GM23248 (cell line): ENCODE measurements at places on chromosomes 7 and 10.

DNA sequence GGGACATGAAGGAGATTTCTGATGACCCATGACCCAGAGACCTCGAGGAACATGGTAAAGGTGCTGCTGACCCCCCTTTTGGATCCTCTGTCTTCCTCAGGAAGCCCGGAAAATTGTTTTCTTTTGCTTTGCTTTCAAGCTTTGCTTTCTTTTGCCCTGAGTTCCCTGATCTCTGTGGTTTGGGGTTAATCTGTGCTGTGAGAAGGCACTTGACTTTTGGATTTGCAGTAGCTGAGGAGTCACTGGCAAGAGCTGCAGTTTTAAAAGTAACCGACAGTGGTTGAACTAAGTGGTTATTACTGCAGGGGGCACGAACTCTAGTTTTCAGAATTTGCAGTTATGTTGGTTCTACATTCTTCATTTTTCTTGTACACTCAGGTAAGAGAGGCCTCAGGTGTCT is 53.0 kb downstream of the PDZD8 start:
- DNase-seq, result no peak

DNA sequence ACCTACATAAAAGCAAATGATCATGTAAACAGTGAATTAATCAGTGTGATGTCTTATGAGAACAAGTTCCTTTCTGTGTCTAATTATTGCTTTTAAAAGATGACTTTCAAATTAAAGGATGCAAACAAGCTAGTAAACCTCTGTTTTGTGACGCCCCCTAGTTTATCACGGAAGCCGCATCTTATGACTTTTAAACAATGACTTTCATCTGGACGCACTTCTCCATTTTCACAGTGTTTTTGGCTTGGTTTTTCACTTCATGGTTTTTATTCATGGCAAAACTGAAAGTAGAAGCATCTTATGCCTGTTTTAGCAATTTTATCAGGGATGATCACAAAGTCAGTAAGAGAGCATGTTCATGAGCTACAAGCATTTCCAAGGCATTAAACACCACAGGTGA is 35.0 kb downstream of the ITGA8 start:
- DNase-seq, result no peak

- DNase-seq, result no peak
Observed at GRCh38 chr7:45644237-45644636, 70.1 kb downstream of the ADCY1 start.

DNA sequence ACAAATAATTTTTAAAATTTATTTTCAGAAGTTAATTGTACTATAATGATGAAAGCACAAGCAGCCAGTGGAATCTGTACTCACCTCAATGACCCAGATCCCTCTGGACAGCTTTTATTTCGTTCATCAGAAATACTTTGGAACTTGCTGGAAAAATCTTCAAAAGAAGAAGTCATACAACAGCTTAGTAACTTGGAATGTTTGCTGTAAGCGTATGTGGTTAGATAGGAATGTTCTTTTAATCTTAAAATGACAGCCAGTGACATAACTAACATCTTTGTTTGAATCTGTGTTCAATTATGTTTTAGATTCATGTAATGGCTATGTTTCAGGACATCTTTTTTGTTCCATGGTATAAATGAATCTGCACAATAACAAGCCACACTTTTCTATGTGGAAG is 26.8 kb downstream of the CFAP69 start:
- peak; percentile 84 for DNase-seq

DNA sequence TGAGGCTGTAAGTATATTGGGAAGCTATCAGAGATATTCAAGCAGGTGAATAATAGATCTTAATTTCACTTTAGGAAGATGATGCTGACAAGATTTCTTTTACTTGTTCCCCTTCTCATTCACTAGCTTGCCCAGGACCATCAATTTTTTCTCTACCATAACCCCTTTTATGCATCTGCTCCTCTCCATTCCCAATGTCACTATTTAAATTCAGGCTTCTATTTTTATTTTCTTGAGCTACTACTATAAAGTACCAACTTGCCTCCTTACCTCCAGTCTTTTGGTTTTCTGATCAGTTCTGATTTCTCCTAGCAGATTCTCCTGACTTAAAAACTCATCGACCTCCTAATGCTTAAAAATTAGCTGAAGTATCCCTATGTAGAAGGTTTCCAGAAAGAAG is 97.7 kb upstream of the SMIM30 start:
- DNase-seq, result no peak

DNA sequence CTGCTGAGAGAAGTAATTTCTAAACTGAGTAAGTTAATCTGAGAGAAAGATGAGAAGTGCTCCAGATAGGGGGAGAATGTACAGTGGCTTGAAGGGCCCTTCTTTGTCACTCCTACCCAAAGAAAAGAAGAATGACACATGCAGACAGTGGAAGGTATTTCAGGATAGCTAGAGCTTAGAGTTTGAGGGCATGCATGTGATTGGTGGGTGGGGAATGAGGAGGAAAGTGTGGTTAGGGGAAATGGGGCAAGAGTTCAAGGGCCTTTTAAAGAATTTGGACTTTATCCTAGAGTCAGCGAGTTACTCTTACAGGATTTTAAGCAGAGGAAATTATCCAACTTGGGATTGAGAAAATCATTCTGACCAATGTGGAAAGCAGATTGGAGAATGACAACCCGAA is 50.0 kb downstream of the ANLN start:
- no peak for DNase-seq

GRCh38 chr7:40297741-40298311 is 163.0 kb downstream of the SUGCT start:
- DNase-seq, result peak; percentile 21

DNA sequence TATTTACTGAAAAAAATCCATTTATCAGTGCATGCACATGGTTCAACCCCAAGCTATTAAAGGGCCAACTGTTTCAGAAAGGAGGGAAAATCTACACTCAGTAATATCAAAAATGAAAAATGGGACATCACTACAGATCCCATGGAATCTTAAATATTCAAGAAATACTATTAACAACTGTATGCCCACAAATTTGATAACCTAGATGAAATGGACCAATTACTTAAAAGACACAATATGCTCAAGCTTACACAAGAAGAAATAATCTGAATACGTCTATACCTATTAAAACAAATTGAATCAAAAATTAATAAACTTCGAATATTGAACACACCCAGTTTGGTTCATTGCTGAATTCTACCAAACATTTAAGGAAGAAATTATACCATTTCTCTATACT is 87.9 kb downstream of the KMT2C start:
- no peak for DNase-seq

GRCh38 chr10:49750546-49750945 is 11.6 kb downstream of the OGDHL start:
- DNase-seq, result no peak

DNA sequence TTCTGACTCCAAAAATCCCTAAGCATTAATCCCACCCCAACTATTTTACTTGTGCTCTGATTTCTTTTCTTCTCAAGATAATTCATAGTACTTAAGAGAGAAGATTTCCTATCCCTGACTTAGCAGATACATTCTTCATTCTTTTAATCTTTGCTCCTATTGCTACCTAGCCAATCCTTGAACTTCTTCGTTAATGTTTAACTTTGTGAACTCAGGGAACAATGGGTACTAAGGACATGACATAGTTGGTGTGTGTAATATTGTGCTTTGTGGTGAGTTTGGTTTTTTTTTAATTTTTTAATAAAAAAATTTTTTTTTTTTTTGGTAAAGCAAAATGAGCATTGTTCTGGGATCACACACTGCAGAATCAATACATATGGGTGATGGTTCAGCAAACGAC is 166.2 kb downstream of the CHCHD3 start:
- no peak for DNase-seq

- DNase-seq, result peak; percentile 13
Observed at GRCh38 chr7:155560982-155561686, 14.8 kb upstream of the CNPY1 start.

GRCh38 chr7:34739651-34740300 is 81.8 kb downstream of the NPSR1 start:
- DNase-seq, result no peak

DNA sequence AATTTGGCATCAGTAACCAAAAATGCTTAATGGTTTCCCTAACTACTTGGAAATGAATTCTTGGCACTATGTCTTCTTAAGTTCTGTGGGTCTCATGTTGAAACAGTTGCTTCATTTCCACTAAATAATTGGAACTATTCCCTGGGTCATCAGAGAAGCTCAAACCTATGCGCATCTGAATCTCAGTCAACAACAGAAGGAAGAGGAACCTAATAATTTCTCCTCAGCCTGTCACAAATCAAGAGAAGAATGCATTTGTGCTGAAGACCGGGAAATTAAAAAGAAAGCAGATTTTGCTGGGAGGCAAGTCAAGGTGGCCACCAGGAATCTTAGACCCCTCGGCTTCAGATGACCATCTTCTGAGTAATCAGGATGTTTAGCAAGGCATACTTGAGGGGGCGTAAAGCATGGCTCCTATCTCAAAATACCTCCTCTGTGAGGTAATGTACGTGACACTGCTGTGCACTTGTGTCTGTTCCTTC is 41.4 kb downstream of the TOMM7 start:
- peak; percentile 87 for DNase-seq

DNA sequence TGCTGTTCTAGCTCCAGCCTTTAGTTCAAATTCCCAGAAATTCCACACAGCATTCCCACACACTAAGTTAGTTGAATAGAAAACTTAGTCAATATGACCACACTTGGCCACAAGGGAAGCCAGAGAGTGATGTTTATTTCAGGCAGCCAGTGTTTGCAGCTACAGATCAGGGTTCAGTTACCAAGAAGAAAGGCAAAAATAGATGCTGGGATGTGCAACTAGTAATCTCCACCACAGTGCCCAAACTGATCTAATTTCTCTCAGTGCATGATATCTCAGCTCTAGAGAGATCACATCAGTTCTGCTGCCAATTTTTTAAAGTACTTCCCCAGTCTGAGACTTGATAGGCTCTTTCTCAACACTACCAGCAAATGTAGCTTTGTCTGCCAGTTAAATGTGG is 17.6 kb downstream of the SLF2 start:
- peak; percentile 16 for DNase-seq

- no peak for DNase-seq
Observed at GRCh38 chr10:24453973-24454372, 245.0 kb downstream of the KIAA1217 start.

GRCh38 chr10:84665883-84666463 is 337.6 kb downstream of the CCSER2 start:
- no peak for DNase-seq

- no peak for DNase-seq
Observed at GRCh38 chr10:124271676-124272075, 147.0 kb downstream of the OAT start.

GRCh38 chr7:73856941-73857340 is 4.0 kb upstream of the TMEM270 start:
- DNase-seq, result no peak

- DNase-seq, result no peak
Observed at GRCh38 chr10:87750817-87751216, 67.2 kb downstream of the ATAD1 start.

DNA sequence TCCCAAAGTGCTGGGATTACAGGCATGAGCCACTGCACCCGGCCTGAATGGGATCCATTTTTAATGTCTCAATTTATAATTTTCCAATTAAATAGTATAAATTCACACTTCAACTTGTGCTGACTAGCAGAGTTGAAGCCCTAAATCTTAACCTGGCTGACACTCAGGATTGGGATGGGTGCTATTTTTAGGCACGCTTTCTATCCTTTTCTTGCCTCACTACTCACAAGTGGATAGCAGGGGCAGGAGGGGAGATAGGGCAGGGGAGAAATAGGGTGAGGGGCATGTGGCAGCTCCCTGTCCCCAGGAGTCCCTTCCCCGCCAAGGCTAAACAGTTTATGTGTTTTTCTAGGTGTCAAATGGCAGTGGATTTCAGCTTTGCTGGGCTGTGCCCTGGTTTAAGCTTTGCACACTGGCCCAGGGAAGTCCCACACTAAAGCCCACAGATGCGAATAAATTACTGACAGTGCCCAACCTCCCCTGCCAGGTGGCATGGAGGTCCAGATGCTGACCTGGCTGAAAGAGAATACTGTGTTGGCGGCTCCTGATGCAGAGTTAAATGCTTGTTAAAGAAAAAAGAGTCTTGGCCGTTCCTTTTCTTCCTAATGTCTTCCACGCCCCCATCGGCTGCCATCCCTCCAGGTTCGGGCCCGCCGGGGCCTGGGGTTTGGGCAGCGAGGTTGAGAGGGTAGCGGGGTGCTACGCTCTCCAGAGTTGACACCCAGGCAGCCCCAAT is 36.2 kb upstream of the EFCAB10 start:
- DNase-seq, result no peak

DNA sequence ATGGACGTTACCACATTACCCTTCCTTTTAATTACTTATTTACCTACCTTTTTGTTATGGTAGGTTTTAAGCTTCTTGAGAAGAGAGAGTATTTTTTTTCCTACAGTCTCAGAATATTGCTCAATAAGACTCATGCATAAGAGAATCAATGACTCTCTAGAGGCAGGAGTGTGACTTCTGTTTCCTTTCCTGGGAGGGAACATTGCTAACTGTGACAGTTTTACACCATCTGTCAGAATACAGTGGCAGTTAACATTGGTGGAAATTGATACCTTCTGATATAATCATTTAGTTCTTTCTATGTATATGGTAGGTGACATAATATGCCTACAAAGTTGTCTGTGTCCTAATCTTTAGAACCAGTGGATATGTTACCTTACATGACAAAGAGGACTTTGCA is 348.7 kb upstream of the POT1 start:
- DNase-seq, result no peak

DNA sequence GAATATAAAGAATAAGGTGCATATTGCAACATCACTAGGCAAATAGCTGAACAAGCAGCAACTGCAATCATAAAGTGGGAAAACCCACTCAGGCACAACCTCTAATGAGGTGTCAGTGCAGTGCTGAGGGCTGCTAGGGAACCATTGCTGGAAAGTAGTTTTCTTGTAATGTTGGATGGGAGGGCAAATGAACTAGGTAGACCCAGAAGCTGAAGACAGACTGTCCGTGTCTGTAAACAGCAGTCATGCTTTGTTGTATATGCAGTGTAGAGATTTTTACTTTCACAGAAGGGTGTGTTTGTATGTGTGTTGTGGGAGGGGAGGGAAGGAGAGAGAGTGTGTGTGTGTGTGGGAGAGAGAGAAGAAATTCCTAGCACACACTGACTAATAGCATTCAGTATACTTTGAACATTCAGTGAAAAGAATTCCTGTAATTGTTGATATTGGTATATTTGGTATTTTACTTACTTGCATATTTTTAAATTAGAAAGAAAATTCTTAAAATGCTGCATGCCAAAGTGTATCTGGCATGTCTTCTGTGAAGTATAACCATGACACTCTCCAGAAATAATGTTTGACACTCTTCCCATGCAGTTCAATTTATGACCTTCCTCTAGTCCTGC is 28.8 kb downstream of the ITGB8 start:
- peak; percentile 14 for DNase-seq

DNA sequence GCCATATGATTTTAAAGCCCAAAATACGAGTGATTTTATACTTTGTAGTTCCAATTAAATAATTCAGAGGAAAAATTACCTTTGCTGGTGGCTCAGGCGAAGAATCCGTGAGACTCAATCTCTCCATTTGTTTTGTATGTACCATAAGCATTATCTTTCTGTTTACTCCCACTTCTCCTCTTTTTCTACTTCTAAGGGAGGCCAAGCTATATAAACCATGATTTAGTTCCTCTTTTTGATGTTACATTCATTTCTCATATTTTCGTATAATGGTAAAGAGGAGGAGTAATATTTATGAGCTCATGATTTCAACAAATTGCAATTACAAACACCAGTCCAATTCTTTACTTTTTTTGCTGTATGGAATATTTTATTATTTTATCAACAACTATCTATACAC is 50.6 kb upstream of the TES start:
- DNase-seq, result no peak

GRCh38 chr7:6516387-6516983 is 34.8 kb downstream of the GRID2IP start:
- DNase-seq, result peak; percentile 91

- peak; percentile 80 for DNase-seq
Observed at GRCh38 chr10:125093199-125093973, 67.0 kb downstream of the CTBP2 start.
